ENCODE measurements at places on chromosomes 1 and 21.

GRCh38 chr1:44251989-44252671 is 38.9 kb downstream of the DMAP1 start:
- DNase-seq, result no peak

DNA sequence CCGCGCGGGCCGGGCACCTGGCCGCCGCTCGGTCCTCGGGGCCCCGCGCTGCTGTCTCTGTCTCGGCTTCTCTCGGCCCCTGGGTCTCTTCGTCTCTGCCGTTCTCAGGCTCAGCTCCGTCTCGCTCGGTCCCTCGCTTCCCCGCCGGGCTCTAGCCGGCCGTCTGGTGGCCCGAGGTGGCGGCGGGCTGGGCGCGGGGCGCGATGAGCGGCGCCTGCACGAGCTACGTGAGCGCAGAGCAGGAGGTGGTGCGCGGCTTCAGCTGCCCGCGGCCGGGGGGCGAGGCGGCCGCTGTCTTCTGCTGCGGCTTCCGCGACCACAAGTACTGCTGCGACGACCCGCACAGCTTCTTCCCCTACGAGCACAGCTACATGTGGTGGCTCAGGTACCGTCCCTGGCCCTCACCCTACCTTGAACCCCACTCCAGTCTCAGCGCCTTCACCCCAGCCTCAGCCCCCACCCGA is 355 bp downstream of the SHISAL2A start:
- no peak for DNase-seq

DNA sequence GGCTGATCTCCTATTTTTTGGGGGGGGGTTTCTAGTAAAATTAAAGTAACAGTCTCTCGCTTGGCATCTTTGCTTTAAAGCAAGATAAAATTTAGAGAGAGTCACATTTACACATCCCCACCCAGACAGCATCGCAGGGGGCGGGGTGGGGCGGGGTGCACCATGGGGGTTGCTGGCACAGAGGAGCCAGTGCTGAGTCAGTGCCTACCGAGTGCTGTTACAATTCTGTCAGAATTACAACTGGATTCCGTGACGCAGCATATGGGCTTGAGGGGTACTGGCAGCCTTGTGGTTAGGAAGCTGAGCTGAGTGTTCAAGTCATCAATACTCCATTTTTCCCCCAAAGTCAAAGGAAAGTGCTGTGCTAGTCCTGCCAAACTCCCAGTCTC is 175.9 kb downstream of the PRDM16 start:
- DNase-seq, result no peak

GRCh38 chr1:221947731-221948130 is 205.8 kb upstream of the DUSP10 start:
- peak; percentile 61 for DNase-seq

GRCh38 chr1:22216210-22216883 is 73.5 kb upstream of the WNT4 start:
- no peak for DNase-seq

- peak; percentile 57 for DNase-seq
Observed at GRCh38 chr1:46735708-46736324, 16.9 kb upstream of the EFCAB14 start.

DNA sequence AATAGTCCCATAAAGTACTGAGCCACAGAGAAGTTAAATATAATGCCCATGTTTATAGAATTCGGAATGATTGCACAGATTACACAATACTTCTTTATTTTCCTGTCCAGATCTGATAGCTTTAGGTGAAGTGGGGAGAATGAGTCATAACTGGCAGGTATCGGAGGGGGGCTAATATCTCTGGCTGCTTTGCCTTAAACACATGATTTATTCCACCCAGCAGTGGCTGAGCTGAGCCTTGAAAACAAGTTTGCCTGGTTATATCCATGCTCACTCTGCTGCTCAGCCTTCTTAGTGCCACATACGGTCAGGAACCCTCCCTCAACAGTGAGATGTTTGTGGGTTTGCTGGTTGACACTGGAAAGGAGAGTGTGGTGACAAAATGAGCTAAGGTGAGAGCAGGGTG is 119.7 kb upstream of the ZNF648 start:
- DNase-seq, result peak; percentile 41

GRCh38 chr21:37982496-37983318 is 66.5 kb upstream of the KCNJ6 start:
- DNase-seq, result peak; percentile 79

DNA sequence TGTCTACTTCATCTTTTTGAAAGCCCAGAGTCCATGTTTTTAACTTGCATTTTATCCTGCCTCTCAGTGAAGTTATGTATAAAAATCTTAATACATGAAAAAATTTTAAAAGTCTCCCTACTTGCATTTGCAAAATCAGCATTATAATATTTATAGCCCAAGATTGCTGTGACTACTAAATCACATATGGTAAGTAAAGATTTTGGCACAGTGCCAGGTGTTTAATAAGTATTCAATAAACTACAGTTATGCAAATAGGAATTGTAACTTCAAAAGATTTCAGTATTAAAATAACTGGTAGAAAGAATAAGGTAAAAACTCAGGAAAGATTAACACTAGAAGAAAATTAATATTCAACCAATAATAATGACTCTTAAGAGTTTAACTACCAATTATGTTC is 641.7 kb downstream of the LRRIQ3 start:
- DNase-seq, result no peak

- peak; percentile 80 for DNase-seq
Observed at GRCh38 chr1:68120136-68120791, 69.8 kb upstream of the DIRAS3 start.

DNA sequence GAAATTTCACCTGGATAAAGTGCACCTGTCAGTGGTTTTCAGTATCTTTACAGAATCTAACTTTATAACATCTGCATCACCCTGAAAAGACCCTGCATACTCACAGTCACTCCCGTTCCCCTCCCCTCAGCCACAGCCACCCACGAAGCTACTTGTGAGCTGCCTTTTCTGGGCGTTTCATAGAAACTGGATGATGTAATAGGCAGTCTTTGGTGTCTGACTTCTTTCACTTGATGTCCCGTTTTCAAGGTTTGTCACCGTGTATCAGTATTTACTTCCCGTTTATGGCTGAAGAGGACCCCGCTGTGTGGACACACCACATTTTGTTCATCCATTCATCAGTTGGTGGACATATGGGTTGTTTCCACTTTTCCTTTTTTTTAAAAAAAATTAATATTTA is 47.8 kb upstream of the LRRC3 start:
- DNase-seq, result no peak

DNA sequence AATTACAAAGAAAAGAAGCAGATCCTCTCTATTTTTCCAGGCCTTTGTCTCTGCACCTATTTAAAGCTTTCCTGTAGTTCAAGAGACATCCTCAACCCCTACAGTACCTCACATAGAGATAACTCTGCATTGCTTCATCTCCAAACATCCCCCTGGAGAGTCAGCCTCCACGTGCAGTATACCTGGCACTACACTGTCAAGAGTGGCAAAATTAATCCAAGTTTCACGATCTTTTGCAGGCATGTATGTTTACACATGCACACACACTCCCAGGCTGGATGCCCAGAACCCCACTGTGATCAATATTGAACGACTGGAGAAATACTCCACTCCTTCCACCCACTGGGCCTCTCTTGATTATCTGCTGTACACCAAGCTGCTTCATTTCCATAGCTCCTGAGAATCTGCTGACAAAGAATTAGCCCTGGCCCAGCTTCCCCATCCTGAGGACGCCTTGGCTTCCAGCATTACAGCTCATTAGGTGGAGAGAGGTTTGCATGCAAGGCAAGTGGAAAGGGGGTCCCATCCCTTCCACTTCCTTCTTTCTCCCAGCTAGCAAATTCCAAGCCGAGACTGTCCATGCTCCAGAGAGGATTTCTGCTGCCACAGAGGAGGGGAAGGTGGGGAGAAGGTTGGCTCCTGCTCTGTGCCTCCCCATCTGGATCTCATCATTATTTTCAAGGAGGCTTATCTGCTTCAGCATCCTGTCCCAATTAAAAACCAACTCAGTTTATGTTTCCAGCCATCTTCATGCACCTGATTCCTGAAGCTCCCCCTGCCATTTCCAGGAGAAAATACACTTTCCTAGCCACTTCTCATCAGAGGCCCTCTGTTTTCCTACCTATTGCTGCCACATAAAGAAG is 66.5 kb upstream of the GOLT1A start:
- no peak for DNase-seq

DNA sequence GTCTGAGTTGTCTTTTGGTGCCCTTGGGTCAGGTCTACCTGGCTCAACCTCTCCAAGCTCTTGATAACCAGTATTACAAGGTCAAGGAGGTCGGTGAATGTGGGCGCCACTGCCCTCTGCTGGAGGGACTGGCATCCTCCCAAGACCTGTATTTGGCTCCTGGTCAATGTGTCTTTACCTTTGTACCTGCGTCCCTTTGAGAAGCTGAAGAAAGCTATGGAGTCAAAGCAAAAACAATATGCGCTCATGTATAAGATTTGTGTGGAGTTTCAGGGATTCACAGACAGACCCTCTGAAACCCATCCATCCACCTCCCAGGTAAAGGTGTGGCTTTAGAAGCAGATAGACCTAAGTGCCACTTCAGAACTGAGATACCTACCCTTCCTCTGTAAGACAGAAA is 61.8 kb upstream of the NBL1 start:
- DNase-seq, result peak; percentile 67

GRCh38 chr1:59879574-59879973 is 47.0 kb downstream of the CYP2J2 start:
- DNase-seq, result peak; percentile 74

GRCh38 chr1:246860401-246860800 is 71.3 kb downstream of the AHCTF1 start:
- DNase-seq, result peak; percentile 15

DNA sequence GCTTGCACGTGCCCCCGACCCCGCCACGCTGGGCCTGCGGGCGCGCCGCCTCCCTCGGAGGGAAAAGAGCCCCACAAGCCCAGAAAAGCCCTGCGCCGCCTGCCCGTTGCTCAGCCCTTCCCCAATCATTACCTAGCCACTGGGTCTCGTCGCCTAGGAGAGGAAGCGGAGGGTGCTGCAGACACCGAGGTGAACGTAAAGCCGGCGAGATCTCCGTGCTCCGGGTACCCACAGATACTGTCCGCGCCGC is at the start of gene ENO1:
Gene ENO1, minus strand, starts transcription at position 239 of the 250 bp plus-strand sequence. CDS start 3,778 bp downstream, outside the sequence.
- DNase-seq, result no peak

DNA sequence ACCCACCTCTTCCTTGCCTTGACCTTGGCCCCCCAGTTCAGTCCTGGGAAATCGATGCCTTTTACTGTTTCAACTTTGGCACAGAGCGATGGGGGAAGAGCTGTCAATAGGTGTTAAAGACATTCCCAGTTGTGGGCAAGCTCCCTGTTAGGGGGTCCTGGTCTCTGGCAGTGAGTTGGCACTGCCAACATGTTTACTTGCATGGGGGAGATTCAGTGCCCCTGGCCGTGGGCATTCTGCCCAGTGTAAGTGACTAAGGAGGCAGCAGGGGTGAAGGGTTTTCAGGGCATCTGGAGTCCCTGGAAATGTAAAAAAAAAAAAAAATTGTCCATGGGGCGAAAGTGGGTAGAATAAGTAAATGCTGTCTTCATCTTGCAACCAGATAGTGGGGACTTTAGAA is 407.0 kb downstream of the PTPRU start:
- no peak for DNase-seq

DNA sequence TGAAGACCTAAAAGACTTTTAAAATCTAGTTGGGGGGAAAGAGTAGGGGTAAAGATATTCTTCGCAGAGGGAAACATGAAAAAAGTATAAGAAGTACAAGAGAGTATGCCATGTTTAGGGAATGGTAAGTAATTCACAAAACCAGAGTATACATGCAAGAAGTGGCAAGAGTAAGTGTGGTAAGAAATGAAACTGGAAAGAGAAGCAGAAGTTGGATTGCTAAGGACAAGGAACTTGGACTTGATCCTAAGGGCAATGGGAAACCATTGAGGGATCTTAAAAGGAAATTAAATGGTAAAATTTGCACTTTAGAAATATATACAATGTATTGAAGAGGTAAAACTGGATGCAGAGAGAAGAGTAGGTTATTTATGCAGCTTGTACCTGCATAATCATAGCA is 9.2 kb upstream of the ZNF644 start:
- no peak for DNase-seq

- DNase-seq, result peak; percentile 64
Observed at GRCh38 chr1:226436855-226437491, 29.1 kb upstream of the PARP1 start.

DNA sequence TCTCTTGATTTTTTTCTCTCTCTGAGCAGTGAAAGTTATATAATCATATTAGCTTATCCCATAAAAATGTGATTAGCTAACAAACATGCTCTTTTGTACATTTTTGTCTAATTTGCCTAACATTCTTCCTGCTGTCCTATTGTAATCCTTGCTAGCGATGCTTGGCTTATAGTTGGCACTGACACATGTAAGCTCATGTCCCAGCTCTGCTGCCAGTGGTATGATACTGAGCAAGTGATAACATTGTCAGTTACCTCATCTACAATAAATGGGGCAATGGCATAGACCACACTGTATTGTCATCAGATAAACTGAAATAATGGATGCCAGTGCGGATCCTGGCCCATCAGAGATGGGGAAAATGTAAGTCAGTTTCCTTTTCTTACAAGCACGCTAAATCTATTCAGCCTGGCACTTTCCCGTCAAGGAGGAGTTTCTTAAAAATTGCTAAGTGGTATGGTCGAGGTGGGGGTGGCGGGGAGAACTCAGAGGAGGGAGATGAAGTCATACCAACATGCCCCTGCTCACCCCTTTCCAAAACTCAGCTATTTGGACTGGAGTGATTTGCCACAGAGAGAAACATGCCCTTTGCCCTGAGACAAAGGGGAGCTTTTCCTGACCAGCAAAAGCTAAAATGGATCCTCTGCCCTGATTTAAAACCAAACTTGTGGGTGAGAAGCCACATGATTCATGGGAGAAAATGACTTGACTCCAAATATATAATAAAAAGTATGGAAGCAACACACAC is 1.3 kb downstream of the FYB2 start:
- DNase-seq, result no peak

GRCh38 chr1:171212607-171213351 is 27.7 kb downstream of the FMO2 start:
- DNase-seq, result no peak

DNA sequence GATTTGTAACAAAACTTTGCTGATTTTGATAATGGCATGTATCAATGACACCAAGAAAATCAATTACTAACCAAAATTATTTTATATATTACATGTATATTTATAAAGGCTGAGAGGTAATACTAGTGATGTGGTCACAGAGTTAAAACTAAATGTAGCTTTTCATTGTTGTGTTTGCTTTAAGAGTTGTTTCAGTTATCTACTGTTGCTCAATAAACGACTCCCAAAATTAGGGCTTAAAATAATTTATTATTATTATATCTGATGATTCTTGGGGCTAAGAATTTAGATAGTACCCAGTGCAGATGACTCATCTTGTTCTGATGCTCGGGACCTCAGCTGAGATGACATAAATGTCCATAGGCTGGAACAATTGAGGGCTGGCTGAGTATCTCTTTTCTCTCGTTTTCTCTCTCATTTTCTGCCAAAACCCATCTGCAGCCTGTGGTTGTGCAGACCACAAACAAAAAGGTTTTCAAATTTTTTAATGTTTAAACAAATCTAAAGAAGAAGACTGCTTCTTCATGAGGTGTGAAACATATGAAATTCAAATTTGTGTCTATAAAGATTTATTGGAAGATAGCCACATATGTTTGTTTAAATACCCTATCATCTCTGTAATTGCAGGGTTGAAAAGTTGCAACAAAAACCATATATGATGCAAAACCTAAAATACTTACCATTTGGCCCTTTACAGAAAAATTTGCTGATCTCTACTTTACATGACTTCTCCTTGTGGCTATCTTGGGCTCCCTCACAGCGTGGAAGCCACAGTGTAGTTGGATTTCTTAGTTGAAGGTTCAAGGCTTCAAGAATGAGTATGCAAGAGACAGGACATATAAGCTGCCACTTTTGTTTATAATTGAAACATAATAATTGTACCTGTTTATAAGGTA is 14.8 kb upstream of the PTPRC start:
- DNase-seq, result no peak

- no peak for DNase-seq
Observed at GRCh38 chr1:192940658-192941057, 118.5 kb downstream of the UCHL5 start.
